AG09309 (cell line): ENCODE measurements at places on chromosomes 7 and 10.
A peak's percentile ranks its signal among the peaks of the same experiment; 100 is the strongest.

- DNase-seq, result no peak
Measured at GRCh38 chr7:154919344-154920225, 83.3 kb downstream of the PAXIP1 start.

DNA sequence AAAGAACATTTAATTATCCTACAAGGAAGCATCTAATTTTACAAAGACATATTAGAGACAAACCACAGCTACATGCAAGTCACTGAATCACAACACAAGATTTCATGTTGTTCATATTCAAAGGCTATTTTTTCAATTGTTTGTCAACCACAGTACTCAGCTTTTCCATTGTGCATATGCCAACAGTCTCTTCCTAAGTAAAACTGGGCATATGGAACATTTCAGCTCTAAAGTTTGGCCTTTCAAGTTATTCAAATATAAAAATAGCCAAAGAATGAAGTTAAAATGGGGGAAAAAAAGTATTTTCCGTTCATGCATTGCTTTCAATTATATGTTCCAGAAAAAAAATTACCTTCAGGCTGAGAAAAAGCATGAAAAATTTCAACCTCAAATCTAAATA, 537.9 kb downstream of the PLXDC2 start:
- no peak for DNase-seq

DNA sequence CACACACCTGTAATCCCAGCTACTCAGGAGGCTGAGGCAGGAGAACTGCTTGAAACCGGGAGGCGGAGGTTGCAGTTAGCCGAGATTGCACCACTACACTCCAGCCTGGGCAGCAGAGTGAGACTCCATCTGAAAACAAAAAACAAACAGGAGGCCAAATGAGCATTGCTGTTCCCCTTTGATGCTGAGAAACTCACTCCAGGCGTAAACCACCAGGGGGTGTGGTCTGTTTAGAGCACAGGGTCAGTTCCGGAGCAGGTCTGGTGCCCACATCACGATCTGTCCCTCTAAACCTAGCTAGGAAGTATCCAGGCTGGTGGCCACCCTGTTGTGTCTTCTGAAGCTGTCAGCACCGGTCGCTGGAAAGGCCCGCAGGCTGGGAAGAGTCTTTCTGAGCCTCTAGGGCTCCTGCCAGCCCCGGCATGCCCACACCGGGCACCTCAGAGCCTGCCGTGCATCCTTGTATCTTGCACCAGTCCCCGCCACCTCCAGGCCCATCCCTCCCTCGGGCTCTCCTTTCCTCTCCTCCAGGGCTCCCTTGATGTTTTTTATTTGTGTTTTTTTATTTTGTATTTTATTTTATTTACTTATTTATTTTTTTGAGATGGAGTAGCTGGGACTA, 66.3 kb upstream of the SH2B2 start:
- DNase-seq, result no peak

DNA sequence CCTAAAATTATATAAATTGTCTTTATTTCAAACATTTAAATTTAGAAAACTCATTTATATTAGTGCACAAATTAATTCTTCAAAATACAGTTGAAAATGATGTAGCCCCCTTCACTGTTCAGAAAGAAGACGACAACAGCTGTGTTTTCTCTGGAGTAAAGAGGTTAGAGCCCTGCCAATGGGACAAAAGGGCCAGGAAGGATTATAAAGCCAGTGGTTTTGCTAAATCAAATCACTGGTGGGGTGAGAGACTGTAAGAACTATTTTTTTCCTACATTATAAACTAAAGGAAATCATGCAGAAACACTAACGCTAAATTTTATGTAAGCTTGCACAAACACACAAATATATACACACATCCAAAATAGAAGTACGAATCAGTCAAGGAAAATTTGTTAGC, 386.6 kb downstream of the PARD3 start:
- no peak for DNase-seq

DNA sequence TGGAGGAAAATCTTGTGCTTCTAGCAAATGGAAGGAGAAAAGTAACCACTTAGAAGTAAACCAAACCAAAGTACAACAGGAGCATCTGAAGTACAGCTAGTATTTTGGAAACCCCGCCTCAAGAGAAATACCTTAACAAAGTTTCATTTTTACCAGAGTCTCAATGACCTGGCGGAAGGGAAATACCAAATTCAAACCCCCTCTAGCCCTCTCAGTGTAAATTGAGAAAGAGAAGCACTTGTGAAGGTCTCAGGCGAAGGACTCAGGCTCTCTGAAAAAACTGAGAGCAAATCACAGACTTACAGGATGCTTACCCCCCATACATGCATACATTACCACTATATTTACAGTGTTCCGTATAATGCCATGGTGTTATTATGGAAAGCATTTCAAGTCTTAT, 70.1 kb downstream of the ZPBP start:
- no peak for DNase-seq

DNA sequence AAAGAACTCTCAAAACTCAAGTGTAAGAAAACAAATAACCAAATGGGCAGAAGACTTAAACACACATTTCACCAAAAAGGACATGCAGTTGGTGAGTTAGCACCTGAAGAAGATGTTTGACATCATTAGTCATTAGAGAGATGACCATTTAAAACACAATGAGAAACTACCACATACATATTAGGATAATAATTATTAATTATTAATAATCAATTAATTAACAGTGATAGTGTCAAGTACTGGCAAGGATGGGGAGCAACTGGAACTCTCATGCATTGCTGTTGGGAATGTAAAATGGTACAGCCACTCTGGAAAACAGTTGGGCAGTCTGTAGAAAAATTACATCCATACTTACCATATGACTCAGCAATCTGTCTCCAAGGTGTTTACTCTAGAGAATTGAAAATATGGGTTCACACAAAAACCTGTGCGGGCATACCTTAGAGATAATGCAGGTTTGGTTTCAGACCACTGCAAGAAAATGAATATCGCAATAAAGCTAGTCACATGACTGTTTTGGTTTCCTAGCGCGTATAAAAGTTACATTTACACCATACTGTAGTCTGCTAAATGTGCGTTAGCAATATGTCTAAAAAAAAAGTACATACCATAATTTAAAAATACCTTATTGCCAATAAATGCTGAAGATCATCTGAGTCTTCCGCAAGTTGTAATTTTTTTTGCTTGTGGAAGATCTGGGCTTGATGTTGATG, 30.3 kb downstream of the ARID5B start:
- DNase-seq, result no peak

DNA sequence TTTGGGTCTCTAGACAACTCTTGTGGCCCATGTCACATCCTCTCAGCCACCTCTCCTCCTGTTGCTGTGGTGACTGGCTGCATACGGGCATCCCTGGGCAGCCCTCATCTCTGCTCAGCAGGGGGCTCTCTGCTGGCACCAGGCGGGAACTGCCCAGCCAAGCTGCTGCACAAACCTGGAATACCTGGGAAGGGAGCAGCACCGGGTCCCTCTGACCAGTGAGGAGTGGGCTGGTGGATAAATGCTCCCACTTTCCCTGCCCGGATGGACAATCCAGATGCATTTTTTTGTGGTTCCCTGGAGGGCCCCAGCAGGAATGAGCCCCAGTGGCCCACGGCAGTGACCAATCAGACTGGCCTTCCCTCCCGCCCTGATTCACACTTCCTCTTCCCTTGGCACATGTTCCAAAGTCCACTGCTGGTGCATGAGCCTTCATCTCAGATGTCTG, 21.9 kb downstream of the GRID1 start:
- no peak for DNase-seq

GRCh38 chr7:16531707-16532106, 5.1 kb downstream of the LRRC72 start:
- no peak for DNase-seq

- DNase-seq, result no peak
Measured at GRCh38 chr7:142188846-142189245, 69.0 kb downstream of the PRSS58 start.

- DNase-seq, result no peak
Measured at GRCh38 chr10:61304746-61305145, 148.4 kb downstream of the TMEM26 start.

DNA sequence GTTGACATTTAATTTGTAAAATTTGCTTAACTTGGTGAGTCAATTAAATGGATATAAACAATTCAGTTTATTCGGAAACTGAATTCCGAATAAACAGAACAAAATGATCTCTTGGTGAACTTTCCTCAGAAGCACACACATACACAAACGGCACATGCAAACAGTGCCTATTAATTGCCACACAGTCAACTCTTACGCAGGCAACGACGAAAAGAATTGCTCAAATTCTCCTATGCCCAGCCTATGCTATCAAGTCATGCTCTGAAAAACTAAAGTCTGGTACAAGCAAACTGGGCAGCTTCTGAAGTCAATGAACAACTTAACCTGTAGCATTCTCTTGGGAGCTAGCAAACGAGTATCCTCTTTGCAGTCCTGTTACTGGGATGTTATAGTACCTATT, 38.8 kb upstream of the ASL start:
- DNase-seq, result no peak

- peak; percentile 68 for DNase-seq
Measured at GRCh38 chr7:47763063-47763974, 181.4 kb upstream of the TNS3 start.

GRCh38 chr7:142384493-142384922, 126.7 kb upstream of the PRSS58 start:
- DNase-seq, result peak; percentile 67

DNA sequence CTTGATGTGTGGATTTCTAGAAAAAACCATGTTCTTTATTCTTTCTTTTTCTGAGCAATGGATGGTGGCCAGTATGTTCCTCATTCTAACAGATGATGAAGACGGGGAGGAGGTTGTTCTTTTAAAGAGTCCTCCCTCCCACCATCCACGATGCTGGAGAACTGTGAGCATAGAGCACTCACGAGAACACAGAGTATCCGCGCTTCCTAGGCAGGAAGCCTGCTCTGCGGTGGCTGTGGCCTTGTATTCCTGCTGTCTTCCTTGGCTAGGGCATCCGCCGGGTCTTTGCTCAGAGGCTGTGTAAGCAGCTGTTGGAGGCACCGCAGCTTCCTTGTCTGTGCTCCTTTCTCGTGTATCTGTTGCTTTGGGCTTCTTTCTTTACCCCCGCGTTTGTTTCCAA, 214.2 kb downstream of the CCDC3 start:
- no peak for DNase-seq

DNA sequence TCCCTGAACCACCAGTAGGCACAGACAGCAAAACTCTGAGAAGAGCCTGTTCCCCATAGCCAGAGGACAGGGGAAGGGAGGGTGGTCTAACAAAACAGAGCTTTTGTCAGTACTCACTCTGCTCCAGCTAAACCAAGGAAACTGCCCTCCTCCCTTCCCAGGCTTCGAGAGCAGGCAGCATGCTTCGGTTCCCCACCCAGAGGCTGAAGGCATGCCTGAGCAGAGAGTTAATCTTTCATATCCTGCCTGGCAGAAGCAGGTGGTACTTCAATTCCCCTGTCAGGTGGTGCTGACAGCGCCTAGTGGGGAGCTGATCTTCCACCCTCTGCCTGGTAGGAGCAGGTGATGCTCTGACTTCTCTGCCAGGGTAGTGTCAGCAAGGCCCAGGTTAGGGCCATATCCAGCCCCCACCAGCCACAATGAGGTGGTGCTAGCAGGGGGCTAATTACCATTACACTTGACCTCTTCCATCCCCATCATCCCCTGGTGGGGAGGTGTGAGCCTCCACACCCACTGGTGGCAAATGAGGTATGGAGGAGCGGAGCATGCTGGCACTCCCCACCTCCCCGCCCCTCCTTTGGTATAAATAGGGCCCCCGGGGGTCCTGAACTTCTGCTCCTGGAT, 35.1 kb downstream of the SDK1 start:
- DNase-seq, result no peak

DNA sequence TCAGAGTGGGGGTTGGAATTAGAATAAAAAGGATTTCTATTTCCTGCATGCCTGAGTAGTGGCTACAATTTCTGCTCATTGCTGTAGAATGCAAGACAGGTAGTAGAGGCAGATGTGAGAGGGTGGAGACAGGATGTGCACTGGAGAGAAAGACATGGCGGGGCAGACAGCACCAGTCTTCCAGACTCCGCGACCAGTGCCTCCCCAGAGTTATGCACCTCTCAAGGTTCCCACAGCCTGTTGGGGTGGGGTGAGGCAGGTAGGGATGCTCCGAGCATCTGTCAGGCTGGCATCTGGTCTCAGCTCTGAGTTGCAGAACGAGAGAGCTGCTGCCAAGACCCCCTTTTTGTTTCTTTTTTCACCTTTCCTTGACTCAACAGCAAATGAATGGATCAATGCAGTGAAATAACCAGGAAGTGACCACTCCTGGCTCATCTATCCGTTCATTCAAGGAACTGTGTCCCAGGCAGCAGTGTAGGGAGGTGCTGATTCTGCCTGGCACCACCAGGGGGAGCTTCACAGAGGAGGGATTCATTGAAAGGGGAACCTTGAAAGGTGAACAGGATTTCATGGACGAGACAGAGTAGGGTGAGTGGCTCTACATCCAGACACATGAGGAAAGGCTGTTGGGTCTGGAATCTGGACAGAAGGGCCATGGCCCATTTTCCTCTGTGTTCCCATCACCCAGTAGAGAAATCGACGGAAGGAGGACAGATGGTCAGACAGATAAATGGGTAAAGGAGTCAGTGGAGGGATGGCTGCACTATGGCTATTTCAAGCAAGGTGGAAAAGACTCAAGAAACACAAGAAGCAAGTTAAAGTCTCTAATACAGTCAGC, 17.2 kb upstream of the SLC18A3 start:
- DNase-seq, result no peak
